ENCODE measurements at places on chromosomes 1 and 21.

GRCh38 chr1:869499-870244 is 54.1 kb upstream of the SAMD11 start:
- H3K27ac ChIP-seq = no peak overlapping the region
- peak; percentile 40 for DNase-seq
- no peaks in the 10 kb centered on the region for H3K36me3 ChIP-seq
- H3K4me1 ChIP-seq = peaks cover 9% of the 10 kb centered on the region
- H3K4me3 ChIP-seq = no peak overlapping the region
- H3K27me3 ChIP-seq = peaks cover 37% of the 10 kb centered on the region

DNA sequence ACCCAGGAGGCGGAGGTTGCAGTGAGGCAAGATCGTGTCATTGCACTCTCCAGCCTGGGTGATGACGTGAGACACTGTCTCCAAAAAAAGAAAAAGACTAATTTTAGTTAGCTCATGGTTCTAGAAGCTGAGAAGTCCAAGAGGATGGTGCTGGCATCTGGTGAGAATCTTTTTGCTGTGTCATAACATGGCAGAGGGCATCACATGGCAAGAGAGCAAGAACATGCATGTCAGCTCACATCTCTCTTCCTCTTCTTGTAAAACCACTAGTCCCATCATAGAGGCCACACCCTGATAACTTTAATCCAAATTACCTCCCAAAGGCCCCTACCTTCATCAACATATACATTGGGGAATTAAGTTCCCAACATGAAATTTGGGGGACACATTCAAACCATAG is 13.8 kb upstream of the CNN3 start:
- no peak overlapping the region for H3K27ac ChIP-seq
- no peak overlapping the region for H3K4me3 ChIP-seq
- peaks cover 11% of the 10 kb centered on the region for H3K4me1 ChIP-seq
- H3K27me3 ChIP-seq = peaks cover 14% of the 10 kb centered on the region
- no peak for DNase-seq

DNA sequence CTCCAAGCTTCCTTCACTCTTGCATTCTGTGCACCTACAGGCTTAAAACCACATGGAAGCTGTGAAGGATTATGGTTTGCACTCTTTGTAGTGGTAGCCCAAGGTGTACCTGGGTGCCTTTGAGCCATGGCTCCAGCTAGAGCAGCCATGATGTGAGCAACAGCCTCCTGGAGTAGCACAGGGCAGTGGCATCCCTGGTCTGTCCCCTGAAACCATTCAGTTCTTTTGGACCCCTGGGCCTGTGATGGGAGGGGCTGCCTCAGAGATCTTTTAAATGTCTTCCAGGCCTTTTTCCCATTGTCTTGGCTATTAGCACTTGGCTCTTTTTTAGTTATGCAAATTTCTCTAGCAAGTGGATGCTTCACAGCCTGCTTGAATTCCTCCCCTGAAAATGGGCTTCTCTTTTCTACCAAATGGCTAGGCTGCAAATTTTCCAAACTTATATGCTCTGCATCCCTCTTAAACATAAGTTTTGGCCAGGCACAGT is 47.4 kb downstream of the CLCA4 start:
- peaks cover 5% of the 10 kb centered on the region for H3K4me1 ChIP-seq
- DNase-seq = no peak
- no peak overlapping the region for H3K27ac ChIP-seq
- no peaks in the 10 kb centered on the region for H3K27me3 ChIP-seq
- H3K36me3 ChIP-seq = no peaks in the 10 kb centered on the region

GRCh38 chr1:235950318-235950717 is 83.6 kb upstream of the LYST start:
- no peaks in the 10 kb centered on the region for H3K27me3 ChIP-seq
- no peak overlapping the region for H3K4me3 ChIP-seq
- H3K36me3 ChIP-seq = no peaks in the 10 kb centered on the region
- no peak overlapping the region for H3K27ac ChIP-seq
- H3K4me1 ChIP-seq = peaks cover 30% of the 10 kb centered on the region

- no peak overlapping the region for H3K4me3 ChIP-seq
- DNase-seq = no peak
- no peak overlapping the region for H3K27ac ChIP-seq
- no peaks in the 10 kb centered on the region for H3K27me3 ChIP-seq
These were observed 519.8 kb upstream of the PLXNA2 start for GRCh38 chr1:208763971-208764370.

DNA sequence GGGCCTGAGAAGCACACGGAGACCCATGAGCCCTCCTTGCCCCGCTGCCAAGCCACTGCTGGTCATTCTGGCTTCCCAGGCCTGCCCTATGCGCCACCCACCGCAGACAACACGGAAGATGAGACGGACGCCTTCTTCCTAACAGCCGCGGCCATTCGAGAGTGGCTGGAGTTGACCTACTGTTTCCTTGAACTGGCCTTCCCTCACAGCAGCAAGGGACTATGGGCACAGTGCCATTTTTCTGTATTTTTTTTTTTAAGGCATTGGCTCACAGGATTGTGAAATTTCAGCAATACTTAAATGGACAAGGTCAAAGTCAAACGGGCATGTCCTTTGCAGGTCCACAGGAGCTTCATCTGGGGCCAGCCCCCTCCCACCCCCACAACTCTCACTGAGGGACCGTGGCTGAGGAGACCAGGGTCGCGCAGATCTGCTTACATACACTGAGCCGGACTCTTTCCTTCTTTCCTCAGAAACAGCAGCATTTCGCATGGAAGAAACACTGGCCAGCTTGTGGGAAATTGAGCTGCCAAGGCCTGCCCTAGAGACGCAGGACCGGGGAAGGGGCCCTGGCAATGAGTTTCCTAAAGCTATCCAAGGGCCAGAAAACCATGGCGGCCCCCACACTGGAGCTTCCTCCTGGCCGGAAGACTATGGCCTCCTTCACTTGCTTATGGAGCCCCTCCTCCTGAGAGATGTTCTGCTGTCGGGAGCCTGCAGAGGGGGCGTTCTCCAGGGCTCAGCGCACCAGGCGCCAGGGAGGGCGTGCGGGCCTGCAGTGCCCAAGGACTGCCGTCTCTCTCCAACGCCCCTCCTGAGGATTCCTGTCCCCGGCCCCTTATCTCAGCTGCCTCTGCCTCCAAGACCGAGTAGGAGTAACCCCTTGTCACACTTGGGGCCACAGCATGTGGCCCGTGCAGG is 98.9 kb downstream of the PGBD5 start:
- no peaks in the 10 kb centered on the region for H3K27me3 ChIP-seq
- H3K36me3 ChIP-seq = no peaks in the 10 kb centered on the region

- peak; percentile 87 for DNase-seq
- peak overlapping the region; percentile 88 for H3K27ac ChIP-seq
- H3K4me1 ChIP-seq = peaks cover 32% of the 10 kb centered on the region
- H3K36me3 ChIP-seq = peaks cover 83% of the 10 kb centered on the region
- no peaks in the 10 kb centered on the region for H3K27me3 ChIP-seq
- H3K4me3 ChIP-seq = peak overlapping the region; percentile 41
These were observed 14.3 kb downstream of the SLFNL1 start for GRCh38 chr1:41006942-41007865.

GRCh38 chr1:246214708-246215509 is 292.2 kb downstream of the SMYD3 start:
- no peaks in the 10 kb centered on the region for H3K36me3 ChIP-seq
- no peak overlapping the region for H3K27ac ChIP-seq
- no peak overlapping the region for H3K4me3 ChIP-seq
- DNase-seq = peak; percentile 96
- H3K27me3 ChIP-seq = no peaks in the 10 kb centered on the region
- H3K4me1 ChIP-seq = peaks cover 12% of the 10 kb centered on the region

- DNase-seq = no peak
- no peaks in the 10 kb centered on the region for H3K36me3 ChIP-seq
- H3K27me3 ChIP-seq = peaks cover 23% of the 10 kb centered on the region
- H3K27ac ChIP-seq = no peak overlapping the region
These were observed 403.6 kb downstream of the RRAGC start for GRCh38 chr1:38455829-38456530.

DNA sequence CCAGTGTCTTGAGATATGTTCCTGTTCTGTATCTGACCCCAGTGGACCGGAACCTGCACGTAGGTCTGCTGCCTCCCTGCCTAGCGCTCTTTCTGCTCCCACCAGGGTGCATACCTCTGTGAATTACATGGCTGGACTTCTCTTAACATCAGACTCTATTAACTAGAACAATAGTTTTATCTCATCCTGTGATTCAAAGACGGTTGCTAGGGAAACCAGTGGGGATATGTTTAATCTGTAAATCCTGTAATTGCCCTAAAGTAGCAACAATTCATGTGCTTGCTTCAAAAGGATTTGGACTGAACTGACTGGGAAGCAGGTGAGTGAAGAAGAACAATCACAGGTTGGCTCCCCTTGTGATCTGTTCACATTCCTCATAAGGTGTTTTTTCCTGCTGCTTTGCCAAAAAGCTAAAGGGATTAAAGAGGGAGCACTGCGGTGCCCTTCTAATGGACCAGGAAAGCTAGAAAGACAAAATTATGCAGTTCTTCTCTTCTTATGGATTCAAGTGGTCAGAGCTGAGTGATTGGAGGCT is 52.7 kb upstream of the DIRAS3 start:
- DNase-seq = no peak
- H3K27me3 ChIP-seq = no peaks in the 10 kb centered on the region
- no peaks in the 10 kb centered on the region for H3K36me3 ChIP-seq
- no peaks in the 10 kb centered on the region for H3K4me1 ChIP-seq

DNA sequence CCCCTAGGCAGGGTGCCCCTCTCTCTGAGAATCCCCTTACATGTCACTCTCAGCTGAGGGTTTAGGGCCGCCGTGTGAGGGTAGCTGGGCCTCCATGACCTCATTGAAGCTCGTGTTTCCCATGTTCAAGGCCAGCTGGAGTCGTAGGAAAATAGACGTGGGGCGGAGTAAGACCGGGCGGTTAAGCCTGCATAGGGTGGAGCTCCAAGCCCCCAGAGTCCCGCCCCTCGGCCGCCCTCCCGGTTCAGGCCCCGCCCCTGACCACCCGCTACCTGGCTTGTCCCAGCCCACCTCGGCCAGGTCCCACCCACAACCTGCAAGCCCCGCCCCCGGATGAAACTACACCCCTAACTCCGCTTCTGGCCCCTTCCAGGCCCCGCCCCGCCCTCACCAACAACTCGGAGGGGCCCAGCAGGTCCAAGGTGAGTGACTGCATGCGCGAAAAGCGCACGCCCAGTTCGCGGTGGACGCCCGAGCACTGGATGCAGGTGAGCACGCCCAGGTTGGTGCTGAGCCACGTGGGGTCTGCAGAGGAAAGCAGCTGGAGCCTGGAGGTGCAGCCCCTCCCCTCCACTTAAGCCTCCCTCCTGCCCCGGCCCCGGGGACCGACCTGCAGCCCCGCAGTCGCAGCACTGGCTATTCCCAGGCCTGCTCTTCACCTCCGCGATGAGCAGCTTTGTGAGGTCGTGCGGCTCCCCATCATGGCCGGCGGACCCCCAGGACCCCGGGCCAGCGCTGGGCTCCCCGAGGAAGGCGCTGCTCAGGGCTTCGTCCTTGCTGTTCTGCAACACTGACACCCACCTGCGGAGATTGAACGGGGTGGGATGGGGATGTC is 12.2 kb upstream of the TCEA3 start:
- peaks cover 42% of the 10 kb centered on the region for H3K36me3 ChIP-seq
- H3K4me3 ChIP-seq = no peak overlapping the region
- no peaks in the 10 kb centered on the region for H3K4me1 ChIP-seq
- no peak overlapping the region for H3K27ac ChIP-seq
- H3K27me3 ChIP-seq = no peaks in the 10 kb centered on the region
- DNase-seq = no peak

DNA sequence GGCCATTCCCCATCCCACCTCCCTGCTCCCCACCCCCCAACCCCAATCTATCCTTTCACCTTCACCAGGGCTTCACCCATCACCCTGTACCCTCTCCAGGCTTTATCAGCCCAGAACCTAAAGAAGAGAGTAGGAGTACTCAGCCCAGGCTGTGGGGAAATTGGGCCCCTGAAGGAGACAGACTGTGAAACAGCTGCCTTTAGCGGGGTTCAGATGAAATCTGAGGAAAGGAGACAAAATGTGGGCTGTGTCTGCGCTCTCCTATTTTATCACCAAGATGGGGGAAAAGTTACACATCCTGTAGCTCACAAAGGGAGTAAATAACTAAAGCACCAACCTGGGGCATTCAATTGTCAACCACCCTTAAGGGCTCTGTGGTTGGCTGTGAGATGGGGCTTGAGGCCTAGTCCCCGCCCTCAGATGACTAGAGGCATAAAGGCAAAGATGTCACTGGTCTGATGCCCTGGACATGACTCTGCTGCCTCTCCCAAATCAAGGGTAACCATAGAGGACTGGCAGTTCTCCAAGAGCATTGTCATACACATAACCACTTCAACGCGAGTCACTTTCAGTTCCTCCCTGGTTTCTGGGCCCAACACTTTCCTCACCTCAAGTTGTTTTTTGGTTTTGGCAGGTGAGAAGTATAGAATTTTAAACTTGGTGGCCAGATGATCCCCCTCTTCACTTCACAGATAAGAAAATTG is 30.0 kb downstream of the SLC27A3 start:
- H3K27ac ChIP-seq = peak overlapping the region; percentile 99
- H3K4me1 ChIP-seq = peaks cover 32% of the 10 kb centered on the region
- H3K36me3 ChIP-seq = peaks cover 43% of the 10 kb centered on the region
- peak overlapping the region; percentile 60 for H3K4me3 ChIP-seq
- peak; percentile 95 for DNase-seq
- no peaks in the 10 kb centered on the region for H3K27me3 ChIP-seq

GRCh38 chr1:7726623-7727022 is 44.5 kb upstream of the VAMP3 start:
- no peaks in the 10 kb centered on the region for H3K4me1 ChIP-seq

DNA sequence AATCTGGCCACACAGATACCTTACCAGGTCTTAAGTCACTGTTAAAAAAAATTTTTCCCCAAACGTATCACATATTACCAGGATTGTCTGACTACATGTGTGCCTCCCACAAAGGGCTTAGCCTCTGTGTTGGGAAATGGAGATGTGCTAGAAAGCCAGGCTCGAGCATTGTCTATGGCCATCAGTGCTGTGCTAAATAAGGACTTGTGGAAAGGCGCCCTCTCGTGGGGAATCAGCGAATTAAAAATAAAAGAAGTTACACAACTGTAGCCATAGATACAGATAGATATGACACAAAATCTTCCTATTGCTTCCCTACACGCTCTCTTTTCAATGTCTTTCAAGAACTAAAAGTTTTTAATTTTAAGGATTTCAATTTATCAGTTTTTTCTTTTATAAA is 47.5 kb upstream of the CRNN start:
- peak; percentile 87 for DNase-seq
- H3K4me1 ChIP-seq = peaks cover 17% of the 10 kb centered on the region
- no peaks in the 10 kb centered on the region for H3K36me3 ChIP-seq
- H3K4me3 ChIP-seq = no peak overlapping the region
- no peak overlapping the region for H3K27ac ChIP-seq

GRCh38 chr1:169999331-169999741 is 75.2 kb downstream of the KIFAP3 start:
- peak overlapping the region; percentile 70 for H3K27ac ChIP-seq
- peaks cover 9% of the 10 kb centered on the region for H3K4me1 ChIP-seq
- no peaks in the 10 kb centered on the region for H3K27me3 ChIP-seq
- peak; percentile 52 for DNase-seq
- H3K36me3 ChIP-seq = peaks cover 5% of the 10 kb centered on the region

All from MCF 10A (cell line).